ENCODE measurements at places on chromosomes 5 and 9. TPM values are rescaled to one million over a fixed set of nuclear protein-coding genes. Genes with fewer than 3 reads are reported as not detected.

Gene FAM81B
- not detected for total RNA-seq

Gene FOXD1
- total RNA-seq = 1.5 TPM

Gene PTCD2
- total RNA-seq = 8.7 TPM

Gene PTGES2
- 54.2 TPM for total RNA-seq

Gene CCL27
- not detected for total RNA-seq

Gene GALNT12
- total RNA-seq = 25.9 TPM

Gene CAAP1
- total RNA-seq = 20.2 TPM

Gene CXCL14
- total RNA-seq = 23.1 TPM

Gene SPATA6L
- total RNA-seq = 1.1 TPM

Gene PRRX2
- total RNA-seq = 2.6 TPM

Gene GRXCR2
- not detected for total RNA-seq

Gene ATP6V1G1
- 189 TPM for total RNA-seq

Gene FOXD4L3
- not detected for total RNA-seq

Gene FRRS1L
- total RNA-seq = not detected

Gene IFNA2
- not detected for total RNA-seq

Gene PRRC1
- 38.0 TPM for total RNA-seq

Gene MCTP1
- 5.9 TPM for total RNA-seq

Gene SPATA9
- not detected for total RNA-seq

Gene GCNT1
- 2.2 TPM for total RNA-seq
